ENCODE measurements at places on chromosomes 5 and 9. TPM values are rescaled to one million over a fixed set of nuclear protein-coding genes. Genes with fewer than 3 reads are reported as not detected.

Gene IRX1
- not detected for total RNA-seq

Gene C1QTNF3
- total RNA-seq: 4.5 TPM

Gene SLC34A1
- total RNA-seq: 0.27 TPM

Gene ZNF879
- 5.0 TPM for total RNA-seq

Gene DAP
- 64.8 TPM for total RNA-seq

Gene TRIO
- 4.2 TPM for total RNA-seq

Gene DOCK2
- 270 TPM for total RNA-seq

Gene TAF11L4
- not detected for total RNA-seq

Gene ANXA1
- total RNA-seq: 106 TPM

Gene SLC27A6
- not detected for total RNA-seq

Gene MIGA2
- total RNA-seq: 33.8 TPM

Data from activated CD4-positive, alpha-beta T cell treated with anti-CD3 and anti-CD28 coated beads, Interleukin-2, amount 10 ng/mL, durations not matched to agents 7 days and 5 days (primary cell).